ENCODE measurements at places on chromosomes 5 and 9.

DNA sequence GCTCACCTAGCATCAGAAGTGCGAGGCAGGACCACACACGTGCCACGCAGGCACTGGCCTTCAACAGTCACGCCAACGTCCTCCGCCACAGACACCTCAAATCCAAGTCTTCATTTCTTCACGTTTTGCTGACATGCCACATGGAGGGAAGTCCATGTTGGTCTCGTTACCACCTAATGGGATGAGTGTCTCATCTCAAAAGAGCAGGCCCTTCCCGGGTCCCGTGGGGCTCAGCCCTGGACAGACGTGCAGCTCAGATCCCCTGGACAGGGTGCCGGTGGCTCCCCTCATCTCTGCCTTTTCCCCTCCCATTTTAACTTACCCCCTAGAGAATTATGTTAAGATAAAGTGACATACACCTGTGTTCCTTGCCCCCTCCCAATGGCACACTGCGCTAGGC, 76.8 kb downstream of the MRPL36 start:
- DNase-seq = no peak

- no peak for DNase-seq
These were observed 64.8 kb downstream of the GDNF start for GRCh38 chr5:37774912-37775483.

- DNase-seq = no peak
These were observed 135.8 kb downstream of the KDM4C start for GRCh38 chr9:6893350-6894131.

DNA sequence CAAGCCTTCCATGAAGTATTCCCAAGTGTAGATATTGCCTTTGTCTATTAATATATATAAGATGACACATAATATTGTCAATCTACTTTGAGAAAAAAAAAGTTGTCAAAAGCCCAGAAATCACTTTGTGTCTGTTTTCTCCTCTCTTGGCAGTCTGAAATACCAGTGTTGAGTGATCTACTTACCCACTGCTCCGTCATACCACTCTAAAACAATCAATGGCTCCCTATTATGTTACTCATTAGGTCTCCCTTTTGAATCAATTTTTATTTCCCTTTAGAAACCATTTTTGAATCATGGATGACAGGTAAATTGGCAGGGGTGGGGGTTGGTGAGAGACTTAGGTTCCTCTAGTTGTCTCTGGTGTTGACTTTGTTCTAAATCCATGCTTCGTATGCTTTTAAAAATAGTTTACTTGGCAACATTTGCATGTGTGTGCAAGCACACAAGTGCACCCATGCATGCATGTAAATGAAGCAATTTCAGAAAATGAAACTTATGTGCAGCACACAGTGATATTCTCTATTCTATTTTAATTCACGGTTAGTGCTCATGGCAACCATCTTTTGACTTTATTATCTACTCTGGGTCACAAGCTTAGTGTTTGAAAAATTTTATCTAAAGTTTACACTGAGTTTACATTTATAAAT, 378.9 kb downstream of the RAB3C start:
- no peak for DNase-seq

GRCh38 chr5:116626272-116626723, 51.7 kb upstream of the SEMA6A start:
- DNase-seq = no peak

DNA sequence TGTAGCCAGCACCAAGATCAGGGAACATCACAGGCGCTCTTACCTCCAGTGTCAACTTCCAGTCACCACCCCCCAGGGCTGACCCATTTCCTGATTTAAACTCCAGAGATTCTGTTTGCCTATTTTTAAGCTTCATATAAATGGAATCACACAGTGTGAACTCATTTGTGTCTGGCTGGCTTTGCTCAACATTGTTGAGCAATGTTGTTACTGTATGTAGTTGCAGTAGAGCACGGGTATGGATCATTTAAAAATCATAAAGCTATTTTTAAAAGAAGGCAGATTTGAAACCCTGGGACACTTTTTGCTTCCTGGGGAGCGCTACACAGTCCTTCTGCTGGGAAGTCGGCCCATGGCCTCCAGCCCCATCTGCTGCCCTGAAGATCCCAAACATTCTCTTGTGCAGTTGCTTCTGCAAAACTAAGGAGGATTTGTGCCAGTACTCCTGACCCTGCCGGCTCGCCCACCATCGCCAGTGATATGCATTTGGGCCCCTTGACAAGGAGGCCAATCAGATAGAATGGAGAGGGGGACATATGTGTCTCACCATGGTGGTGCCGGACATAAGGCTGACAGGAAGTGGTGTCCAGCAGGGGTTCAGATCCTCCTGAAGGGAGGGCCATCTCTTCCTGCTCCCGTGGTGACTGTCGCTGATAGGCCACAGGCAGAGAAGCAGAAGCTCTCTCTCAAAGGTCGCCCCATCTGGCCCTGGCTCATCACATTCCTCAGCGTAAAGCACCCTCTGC, 13.3 kb downstream of the DCANP1 start:
- DNase-seq = no peak

- DNase-seq = no peak
These were observed 102.2 kb downstream of the SERINC5 start for GRCh38 chr5:80153586-80154126.

DNA sequence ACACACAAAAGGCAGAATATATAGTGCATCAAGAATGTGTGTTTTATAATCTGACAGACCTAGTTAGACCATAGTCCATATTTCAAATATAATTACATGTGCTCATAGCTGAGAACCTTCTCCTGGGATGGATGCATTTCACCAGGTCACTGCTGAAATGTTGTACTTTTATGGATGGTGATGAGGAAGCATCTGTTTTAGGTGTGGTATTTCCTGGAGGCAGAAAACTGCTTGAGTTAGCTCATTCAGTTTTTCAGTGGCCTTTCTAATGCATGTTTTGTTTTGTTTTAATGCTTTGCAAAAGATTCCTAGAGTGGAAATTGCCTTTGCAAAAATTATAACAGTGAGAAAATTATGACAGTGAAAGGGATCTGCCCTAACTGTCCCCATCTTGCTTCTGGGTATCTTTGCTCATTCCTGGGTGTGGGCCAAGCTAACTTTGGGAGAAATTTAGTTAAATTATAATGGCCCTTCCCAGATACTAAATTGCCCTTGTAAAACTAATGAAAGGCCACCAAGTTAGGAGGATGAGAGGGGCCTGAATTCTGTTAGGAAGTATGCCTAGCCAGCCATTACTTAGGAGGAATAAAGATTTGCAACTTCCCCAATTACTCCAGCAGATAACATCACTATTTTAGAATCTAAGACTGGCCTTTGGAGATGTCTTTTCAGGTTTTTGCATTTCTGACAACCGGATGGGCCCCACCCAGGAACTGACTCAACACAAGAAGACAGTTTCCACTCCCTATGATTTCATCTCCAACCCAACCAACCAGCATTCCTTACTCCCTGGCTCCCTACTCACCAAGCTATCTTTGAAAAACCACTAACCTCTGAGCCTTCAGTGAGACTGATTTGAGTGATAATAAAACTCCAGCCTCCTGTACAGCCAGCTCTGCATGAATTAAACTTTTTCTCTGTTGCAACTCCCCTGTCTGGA, 7.0 kb upstream of the IL12B start:
- DNase-seq = no peak

- no peak for DNase-seq
These were observed 31.2 kb downstream of the MRPL36 start for GRCh38 chr5:1768283-1769000.

DNA sequence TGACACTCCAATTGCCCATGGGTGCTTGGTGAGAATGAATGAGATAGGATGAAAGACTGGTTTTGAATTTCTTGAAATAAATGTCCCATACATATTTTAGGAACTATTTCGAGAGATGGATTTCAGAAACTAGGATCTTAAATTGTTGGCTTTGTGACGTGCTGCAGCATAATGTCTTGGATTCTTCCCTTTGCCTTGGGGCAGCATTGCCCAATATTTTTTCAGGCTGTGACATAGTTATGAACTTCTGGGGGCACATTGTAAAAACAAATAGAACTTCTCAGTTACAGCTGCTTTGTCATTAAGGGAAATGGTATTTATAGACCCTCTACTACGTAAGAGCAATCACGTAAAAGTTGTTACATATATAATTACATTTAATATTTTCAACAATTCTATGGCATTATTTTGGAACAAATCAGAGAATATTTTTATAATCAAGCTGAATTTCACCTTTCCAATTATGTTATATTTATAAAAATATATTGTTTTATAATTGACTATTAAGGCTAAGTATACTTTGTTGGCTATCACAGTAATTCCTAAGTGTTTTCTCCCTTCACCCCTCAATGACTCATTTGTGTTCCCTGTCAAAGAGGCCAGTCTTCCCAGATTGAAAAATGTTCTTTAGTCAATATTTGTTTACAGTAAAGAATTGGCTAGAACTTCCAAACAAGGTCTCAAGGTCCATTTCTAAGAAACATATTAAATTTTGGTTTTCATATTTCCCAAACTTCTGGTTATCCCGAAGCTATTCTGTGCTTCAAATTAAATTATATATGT, 1388.3 kb upstream of the ACO1 start:
- DNase-seq = no peak

DNA sequence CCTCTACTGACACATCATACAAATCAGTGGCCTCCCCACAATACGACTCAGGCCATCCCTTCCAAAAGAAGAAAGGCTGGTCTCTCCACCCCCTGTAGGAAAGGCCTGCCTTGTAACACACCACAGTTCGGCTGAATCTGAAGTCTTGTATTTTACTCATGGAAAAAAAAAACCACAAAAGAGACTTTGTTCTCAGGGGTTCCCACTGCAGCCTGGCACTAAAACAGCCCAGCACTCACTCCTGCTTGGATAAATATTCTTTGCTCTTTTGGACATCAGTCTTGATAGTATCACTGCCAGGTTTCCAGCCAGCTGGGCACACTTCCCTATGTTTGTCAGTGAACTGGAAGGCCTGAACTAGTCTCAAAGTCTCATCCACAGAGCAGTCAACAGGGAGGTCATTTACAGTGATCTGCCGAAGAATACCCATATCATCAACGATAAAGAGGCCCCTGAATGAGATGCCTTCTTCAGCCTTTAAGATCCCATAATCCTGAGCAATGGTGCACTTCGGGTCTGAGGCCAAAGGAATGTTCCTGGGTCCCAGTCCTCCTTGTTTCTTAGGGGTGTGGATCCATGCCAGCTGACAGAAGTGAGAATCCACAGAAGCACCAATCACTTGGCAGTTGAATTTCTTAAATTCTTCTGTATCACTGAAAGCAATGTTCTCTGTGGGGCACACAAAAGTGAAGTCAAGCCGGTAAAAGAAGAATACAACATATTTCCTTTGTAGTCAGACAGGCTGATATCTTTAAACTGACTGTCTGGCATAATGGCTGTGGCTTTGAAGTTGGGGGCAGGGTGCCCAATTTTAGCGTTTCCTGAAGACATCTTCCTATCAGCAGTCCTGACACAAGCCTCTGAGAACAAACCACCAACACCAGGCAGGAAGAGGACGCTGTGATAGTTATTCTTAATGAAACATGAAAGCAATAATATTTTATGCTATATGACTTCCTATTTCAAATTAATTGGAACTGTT, 198.1 kb downstream of the LURAP1L start:
- DNase-seq = no peak

GRCh38 chr9:74078647-74079046, 418.5 kb upstream of the RORB start:
- no peak for DNase-seq

- no peak for DNase-seq
These were observed 208.6 kb downstream of the TSSK1B start for GRCh38 chr5:113226116-113226736.

DNA sequence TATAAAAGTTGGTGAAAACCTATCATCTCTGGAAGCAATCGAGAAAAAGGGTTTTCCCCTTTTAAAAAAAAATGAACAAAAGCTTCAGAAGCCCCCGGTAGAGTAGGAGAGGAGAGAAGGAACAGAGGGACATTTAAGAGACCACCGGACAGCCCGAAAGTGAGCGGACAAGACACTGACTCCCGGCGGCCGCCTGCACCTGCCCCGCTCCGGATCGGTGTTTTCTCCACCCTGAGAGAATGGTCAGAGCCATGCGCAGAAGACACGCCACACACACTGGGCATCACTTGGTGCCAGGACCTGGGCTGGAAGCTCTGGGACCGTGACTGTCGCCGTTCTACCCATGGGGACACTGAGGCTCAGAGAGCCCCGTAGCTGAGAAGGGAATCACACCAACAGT, 61.6 kb upstream of the SARDH start:
- DNase-seq = no peak

- no peak for DNase-seq
These were observed 106.8 kb upstream of the FBXL7 start for GRCh38 chr5:15393146-15393545.

Data from activated CD8-positive, alpha-beta memory T cell treated with anti-CD3 and anti-CD28 coated beads for 4 hours (primary cell).